ENCODE measurements at places on chromosomes 1 and 21.

DNA sequence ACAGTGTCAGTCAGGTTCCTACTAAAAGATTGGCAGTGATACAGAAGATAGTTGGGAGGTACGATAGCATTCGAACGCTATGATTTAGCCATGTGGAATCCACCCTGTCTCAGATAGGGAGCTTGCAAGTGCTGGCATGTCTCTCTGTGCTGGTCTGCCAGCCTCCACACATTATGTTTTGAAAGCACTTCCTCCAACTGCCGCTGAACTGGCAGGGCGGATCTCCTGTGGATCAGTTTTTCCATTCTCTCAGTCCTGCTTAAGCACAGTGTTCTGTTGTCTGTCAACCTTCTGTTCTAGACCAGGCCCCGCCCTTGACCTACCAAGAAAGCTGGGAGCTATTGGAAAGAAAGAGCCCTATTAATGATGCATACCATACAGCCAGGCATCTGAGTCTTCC is 65.5 kb upstream of the PALMD start:
- no peak for DNase-seq

DNA sequence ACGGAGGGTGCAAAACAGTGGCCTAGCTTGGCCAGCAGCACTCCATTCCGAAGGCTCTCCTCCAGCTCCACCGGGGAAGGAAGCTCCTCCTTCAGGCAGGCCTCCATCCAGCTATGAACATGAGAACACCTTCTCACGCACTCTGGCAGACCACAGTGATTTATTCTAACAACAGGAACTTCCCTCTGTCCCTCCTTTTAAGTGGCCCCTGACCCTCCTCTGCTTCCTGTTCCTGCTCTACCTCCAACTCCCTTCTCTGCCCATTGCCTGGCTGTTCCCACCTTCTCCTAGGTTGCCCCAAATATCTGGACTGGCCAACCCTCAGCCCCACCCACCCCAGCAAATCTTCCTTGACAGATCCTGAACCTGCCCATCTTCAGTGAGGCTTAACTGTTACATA is 5.9 kb downstream of the IQGAP3 start:
- no peak for DNase-seq

DNA sequence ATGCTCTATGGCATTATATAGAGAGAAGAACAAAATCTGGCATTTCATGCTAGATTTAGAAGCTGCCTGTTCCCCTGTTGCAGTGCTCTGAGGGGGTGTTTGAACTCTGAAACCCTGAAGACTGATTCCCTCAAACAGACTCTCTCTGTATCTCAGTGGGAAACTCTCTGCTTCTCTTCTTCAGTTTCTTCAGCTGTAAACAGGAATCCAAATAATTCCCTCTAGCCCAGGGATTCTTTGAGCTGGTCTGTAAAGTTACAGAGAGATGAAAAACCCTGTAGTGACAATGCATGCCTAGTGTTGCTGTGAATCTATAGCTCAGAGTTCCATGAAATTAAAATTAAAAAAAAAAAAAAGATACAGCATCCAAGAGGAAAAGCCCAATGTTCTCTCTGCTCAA is 17.0 kb upstream of the ROR1 start:
- no peak for DNase-seq

DNA sequence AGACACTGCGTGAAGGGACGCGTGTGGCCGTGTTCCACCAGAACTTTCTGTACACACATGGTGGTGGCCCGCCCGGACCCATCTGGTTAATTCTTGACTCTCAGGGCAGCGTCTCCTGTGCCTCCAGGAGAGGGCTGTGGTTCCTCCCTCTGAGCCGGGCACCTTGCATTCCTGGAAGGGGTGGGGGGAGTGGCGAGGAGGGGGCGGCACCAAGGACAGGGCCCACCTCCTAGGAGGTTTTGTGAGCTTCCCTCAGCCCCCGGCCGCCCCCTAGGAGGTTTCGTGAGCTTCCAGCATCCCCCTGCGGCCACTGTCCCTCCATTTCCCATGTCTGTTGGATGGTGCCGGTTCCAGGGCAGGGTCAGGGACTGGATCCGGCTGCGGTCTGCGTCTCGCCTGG is 28.9 kb downstream of the FAAP20 start:
- DNase-seq, result no peak

DNA sequence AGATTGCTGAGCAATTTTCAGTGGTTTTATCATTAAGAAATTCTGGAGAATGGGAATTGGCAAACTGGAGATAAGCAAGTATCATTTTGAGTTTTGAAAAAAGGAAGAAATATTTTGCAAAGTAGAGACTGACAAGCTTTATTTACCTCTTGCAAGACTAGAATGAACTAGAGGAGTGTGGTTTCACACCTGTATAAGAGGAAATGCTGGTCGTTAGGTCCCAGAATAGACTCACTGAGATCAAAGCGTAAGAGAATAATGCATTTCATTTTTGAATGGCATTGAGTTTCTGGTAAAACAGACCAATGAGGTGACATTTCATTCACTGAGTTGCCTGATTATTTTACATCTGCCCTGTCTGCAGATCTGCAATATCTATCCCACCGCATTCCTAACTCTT is 308.1 kb downstream of the ADGRL2 start:
- no peak for DNase-seq

DNA sequence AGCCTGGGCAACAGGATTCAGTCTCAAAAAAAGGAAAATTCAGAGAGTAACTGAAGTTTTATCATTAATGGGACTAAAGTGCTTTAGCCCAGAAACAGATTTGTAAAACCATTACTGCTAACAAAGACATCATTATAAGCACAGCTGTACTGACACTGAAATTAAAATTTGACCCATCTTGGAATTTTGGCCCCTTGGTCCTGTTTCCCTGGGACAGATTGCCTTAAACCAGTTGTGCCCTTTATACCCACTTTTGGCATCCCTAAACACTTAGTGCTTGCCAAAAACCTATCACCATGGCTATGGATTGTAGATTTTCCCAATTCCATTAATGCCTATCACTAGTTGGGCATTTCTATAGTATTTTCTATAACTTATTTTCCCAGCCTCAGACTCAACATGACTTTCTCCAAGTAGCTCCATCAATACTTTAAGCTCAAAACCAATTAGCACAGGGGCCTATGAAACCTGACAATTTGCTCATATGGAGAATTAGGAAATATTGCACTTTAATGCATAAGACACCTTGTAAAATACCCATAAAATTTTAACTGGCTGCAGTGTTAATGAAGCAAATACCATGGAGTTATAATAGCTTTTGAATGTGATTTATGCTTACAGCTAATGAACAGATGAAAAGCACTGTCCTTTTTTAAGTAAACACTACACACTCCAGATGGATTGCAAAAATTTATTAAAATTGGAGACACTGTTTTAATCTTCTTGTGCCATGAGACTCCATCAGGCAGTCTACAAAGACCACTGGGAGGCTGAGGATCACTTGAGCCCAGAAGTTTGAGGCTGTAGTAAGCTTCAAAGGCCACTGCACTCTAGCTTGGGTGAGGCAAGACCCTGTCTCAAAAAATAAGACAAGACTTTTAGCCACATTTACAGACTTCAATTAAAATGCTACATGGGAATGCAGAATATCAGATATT is 4.3 kb downstream of the GAS5 start:
- no peak for DNase-seq
